ENCODE measurements at places on chromosomes 1 and 21. TPM values are rescaled to one million over a fixed set of nuclear protein-coding genes. Genes with fewer than 3 reads are reported as not detected.

The EPHB2 gene
- total RNA-seq: 22.6 TPM

The EXTL2 gene
- total RNA-seq: 16.7 TPM

The DTL gene
- total RNA-seq: 0.71 TPM

The PGBD2 gene
- total RNA-seq: 10.0 TPM

The HSPA6 gene
- 13.4 TPM for total RNA-seq

The BSND gene
- total RNA-seq: not detected

The TEDDM1 gene
- total RNA-seq: not detected

The ERICH3 gene
- total RNA-seq: 0.45 TPM

The NBPF20 gene
- total RNA-seq: 4.7 TPM

The RGS7 gene
- total RNA-seq: 2.0 TPM

The VHLL gene
- total RNA-seq: not detected

The FTCD gene
- 2.9 TPM for total RNA-seq

The ARHGEF10L gene
- 34.3 TPM for total RNA-seq

The RGSL1 gene
- not detected for total RNA-seq

The ATP6V1G3 gene
- not detected for total RNA-seq

The PEX11B gene
- 20.7 TPM for total RNA-seq

The BCAR3 gene
- total RNA-seq: 35.9 TPM

The CLDN8 gene
- not detected for total RNA-seq

The KISS1 gene
- total RNA-seq: not detected

The PKLR gene
- not detected for total RNA-seq

The PRKAA2 gene
- total RNA-seq: 13.3 TPM

The C1orf115 gene
- total RNA-seq: 24.3 TPM

The TRIM67 gene
- total RNA-seq: 0.04 TPM

The GPR3 gene
- 0.71 TPM for total RNA-seq

The UBL4B gene
- total RNA-seq: not detected

The B3GALT2 gene
- total RNA-seq: 10.2 TPM

The C1QB gene
- total RNA-seq: 122 TPM

The PCP4L1 gene
- total RNA-seq: 0.89 TPM

The PADI3 gene
- not detected for total RNA-seq

The NPHS2 gene
- total RNA-seq: not detected

The SLC6A9 gene
- total RNA-seq: 6.5 TPM

The KCNK1 gene
- total RNA-seq: 4.3 TPM

The GTF2B gene
- total RNA-seq: 21.8 TPM

The CD48 gene
- total RNA-seq: 6.8 TPM

The LEPROT gene
- 97.5 TPM for total RNA-seq

The SMCP gene
- total RNA-seq: not detected

The UTP25 gene
- total RNA-seq: 7.7 TPM

The CRP gene
- 0.22 TPM for total RNA-seq

The PDE4B gene
- total RNA-seq: 23.9 TPM

The GJA9 gene
- total RNA-seq: not detected

The ADGRB2 gene
- 5.2 TPM for total RNA-seq

The CHD1L gene
- total RNA-seq: 30.9 TPM

The OR2L2 gene
- 0.53 TPM for total RNA-seq

The ACTN2 gene
- 0.58 TPM for total RNA-seq

The FAM131C gene
- total RNA-seq: not detected

The RAB29 gene
- 17.6 TPM for total RNA-seq

The C1orf35 gene
- 15.8 TPM for total RNA-seq

The RNU1-1 gene
- total RNA-seq: 13,769 TPM

The GLIS1 gene
- total RNA-seq: 0.98 TPM

The OR2T11 gene
- not detected for total RNA-seq

The OLFML2B gene
- 50.3 TPM for total RNA-seq

The NT5C1A gene
- 1.4 TPM for total RNA-seq

The OR2G6 gene
- not detected for total RNA-seq

The TCEA3 gene
- total RNA-seq: 48.4 TPM

The OR2L3 gene
- total RNA-seq: 0.13 TPM

The S100A14 gene
- 0.49 TPM for total RNA-seq

The COL16A1 gene
- 179 TPM for total RNA-seq

The SLC44A5 gene
- total RNA-seq: 0.31 TPM

The AVPR1B gene
- total RNA-seq: not detected

All from sciatic nerve (tissue), 2 donors.